ENCODE measurements at places on chromosomes 3 and 15.

DNA sequence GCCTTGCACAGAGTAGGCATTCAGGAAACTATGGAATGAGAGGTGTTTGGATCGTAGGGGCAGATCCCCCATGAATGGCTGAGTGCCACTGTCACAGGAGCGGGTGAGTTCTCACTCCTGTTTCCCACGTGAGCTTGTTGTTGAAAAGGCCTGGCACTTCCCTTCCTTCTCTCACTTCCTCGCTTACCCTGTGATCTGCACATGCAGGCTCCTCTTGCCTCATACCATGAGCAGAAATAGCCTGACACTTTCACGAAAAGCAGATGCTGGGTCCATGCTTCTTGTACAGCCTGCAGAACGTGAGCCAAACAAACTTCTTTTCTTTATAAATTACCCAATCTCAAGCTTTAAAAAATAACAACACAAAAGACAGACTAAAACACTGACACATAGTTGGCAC, 55.4 kb downstream of the AGBL1 start:
- DNase-seq: no peak

GRCh38 chr3:179681492-179682263, 28.8 kb downstream of the USP13 start:
- no peak for DNase-seq

GRCh38 chr15:40900256-40901052, 6.2 kb downstream of the VPS18 start:
- DNase-seq: no peak

- DNase-seq: no peak
Measured at GRCh38 chr3:188531210-188531609, 377.3 kb downstream of the LPP start.

DNA sequence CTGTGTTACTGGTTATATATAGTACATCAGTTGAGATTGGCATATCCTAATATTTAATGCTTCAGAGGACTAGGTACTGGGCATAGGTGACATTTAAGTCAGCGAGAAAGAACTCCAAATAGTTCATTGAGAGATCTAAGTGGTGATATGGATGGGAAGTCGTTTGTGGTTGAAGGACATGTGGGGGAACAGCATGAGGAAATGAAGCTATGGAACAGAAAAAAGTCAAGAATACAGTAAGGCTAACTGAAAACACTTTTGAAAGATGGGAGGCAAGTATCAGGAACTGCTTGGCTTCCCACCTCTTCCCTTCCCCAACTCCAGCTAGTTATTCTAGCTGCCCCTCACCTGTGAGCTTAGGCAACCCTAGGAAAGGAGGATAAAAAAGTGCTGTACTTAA, 3.7 kb upstream of the MYO5A start:
- no peak for DNase-seq

DNA sequence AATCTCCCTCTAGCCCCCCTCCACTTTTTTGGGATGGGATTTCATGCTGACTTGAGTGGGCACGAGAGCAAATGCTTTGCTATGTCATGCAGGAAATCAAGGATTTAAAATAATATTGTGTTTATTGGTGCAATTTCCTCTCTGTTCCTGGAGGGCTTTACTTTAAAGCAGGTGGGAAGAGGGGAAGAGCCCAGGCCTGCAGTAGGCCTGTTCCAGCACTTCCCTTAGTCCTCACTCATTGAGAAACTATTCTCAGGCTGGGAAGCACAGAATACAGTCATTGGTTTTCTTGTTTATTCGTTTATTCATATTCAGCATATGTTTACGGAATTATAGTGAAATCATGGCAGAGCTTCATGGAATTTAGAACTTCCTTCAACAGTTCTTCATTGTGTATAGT, 41.7 kb upstream of the SPSB4 start:
- no peak for DNase-seq

DNA sequence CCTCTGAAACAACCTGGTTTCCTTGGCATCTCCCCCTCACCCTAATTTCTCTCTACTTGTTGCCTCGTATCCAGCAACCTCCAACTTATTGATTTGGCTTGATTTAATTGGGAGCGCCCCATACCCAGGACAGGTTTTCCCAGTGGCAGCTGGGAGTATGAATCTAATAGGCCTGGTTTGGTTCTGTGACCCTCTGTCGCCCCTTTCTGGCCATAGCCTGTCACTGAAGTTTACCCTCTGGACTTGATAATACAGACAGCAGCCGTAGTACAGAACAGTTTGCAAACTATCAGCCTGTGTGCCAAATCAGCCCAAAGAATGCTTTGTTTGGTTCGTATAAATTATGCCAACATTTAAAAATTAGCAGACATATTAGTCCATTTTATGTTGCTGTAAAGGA, 525.1 kb upstream of the GOLIM4 start:
- DNase-seq: no peak
